CD8-positive, alpha-beta T cell (primary cell): ENCODE measurements at places on chromosomes 16 and 17. TPM values are rescaled to one million over a fixed set of nuclear protein-coding genes. Genes with fewer than 3 reads are reported as not detected.

DNA sequence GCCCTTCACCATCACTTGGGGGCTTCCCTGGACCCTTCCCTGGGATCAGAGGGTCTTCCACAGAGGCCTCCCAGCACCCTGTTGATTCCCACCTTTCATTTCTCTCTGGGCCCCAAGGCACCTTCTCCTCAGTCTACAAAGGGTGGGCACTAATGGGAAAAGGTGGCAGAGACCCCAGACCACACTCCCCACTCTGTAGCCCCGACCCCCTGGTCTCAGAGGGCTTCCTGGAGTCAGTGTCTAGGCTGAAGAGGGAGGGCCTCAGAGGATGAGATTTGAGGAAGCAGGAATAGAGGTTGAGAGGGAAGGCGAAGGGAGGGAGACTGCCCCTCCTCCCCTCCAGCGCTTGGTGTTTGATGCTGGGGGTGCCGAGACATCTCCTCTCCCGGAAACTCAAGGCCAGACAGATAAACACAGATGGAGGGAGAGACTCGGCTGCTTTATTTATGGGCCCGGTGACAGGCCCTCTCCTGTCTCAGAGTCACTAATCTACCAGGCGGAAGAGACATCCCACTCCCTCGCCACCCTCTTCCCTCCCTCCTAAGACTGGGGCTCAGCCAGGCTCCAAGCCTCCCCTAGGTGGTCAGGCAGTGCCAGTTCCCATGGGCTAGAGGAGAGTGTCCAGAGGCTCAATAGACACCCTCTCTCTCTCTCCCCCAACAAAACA lies 18.5 kb upstream of the SP2 start:
- DNase-seq: no peak

DNA sequence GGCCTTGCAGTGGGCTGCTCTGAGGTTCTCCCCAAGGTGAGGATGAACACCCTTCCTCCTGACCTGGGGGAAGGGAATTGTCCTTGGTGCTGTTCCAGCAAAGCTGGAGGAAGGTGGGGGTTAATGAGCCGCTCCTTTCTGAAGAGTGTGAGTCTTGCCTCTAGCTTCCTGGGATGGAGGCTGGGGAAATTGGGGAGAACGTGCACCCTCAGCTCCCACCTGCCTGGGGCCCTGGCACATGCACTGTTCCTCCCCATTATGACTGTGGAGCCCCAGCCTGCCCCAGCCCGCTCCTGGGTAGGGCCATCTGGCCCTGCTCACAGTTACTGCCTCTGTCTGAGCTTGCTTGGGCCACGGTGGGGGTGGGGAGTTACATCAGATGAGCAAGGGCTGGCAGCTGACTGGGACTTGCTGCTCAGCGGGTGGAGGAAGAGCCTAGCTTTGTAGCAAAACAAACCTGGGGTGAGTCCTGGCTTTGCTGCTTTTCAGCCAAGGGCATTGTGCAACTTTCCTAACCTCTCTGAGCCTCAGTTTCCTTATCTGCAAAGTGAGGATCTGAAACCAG lies 11.1 kb downstream of the TNS4 start:
- DNase-seq: no peak

GRCh38 chr16:65975049-65975708 lies 391.3 kb upstream of the CDH5 start:
- DNase-seq: no peak

DNA sequence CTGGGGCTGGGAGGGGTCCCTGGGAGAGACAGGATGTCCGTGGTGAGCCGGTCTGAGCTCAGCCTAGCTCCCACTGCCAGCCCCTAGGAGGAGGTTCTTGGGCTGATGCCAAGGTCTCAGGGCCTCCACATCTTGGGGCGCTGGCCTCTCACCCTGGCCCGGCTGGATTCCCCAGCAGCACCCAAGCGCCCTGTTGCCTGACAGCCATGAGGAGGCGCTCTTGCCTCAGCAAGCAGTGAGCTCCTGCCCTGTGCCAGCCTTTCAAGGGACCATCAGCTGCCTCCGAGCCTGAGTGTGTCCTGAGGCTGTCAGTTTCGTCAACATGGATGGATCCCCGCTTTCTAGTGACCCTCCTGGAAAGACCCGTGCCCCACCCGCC lies 234.9 kb upstream of the CIBAR2 start:
- no peak for DNase-seq

DNA sequence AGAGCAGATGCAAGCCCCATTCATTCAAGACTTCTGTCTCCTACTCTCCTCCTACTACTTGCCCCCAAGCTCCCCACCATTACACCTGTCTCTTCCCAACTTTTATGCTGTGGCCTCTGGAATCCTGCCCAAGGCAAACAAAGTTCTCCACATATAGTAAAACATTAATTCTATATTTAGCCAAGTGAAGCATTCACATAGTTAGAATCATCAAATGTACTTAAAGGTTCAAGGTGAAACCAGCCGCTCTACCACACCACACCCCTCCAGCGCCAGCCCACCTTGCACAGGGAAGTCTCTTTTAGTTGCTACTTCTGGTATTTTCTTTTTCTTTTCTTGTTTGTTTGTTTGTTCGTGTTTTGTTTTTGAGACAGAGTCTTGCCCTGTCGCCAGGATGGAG lies 25.4 kb upstream of the GUCY2D start:
- no peak for DNase-seq

DNA sequence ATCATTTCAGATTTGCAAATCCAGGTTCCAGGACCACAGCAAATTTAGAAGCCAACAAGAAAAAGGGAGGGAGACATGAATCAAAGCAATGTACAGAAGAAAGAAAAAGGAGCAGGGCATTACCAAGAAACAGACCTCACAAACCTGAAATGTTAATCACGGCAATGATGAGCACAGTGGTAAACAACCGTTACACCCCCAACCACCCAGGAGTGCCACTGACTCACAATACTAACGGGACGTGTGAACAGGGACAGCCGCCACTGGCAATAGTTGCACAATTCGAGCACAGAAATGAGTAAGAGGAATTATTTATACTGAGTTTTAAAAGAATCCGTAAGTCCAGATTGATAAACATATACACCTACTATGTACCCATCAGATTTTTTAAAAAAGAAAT lies 13.8 kb downstream of the USP22 start:
- DNase-seq: no peak

DNA sequence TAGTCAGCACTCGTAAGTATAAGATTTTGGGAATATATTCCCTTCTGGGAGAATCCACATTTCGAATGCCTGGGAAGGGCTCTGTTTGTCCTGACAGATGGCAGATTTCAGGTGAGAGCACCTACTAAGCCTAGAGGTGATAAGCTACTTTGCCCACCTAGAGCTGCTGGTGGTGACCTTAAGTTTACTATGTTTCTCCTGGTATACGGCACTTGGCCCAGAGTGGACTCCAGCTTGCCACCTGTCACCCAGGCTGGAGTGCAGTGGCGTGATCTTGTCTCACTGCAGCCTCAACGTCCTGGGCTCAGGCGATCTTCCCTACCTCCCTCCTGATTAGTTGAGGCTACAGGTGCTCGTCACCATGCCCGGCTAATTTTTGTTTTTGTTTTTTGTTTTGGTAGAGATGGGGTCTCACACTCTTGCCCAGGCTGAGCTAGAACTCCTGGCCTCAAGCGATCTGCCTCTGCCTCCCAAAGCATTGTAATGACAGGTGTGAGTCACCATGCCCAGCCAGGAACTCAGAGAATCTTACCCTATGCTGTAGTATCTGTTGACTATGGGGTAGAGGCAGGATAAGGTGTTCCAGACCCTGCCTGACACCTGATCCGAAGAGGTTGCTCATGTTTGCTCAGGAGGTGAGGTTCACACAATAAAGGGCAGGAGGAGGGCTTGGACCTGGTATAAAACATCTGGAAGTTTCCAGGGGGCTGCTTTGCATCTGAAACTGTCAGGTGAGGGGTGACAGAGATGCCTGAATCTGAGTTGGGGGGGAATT lies at the start of gene ZG16:
Gene ZG16, plus strand, starts transcription at position 681 of the 775 bp plus-strand sequence. CDS start 1,011 bp downstream, outside the sequence.
- no peak for DNase-seq

GRCh38 chr17:81478119-81478518 lies 34.5 kb downstream of the ACTG1 start:
- DNase-seq: no peak

DNA sequence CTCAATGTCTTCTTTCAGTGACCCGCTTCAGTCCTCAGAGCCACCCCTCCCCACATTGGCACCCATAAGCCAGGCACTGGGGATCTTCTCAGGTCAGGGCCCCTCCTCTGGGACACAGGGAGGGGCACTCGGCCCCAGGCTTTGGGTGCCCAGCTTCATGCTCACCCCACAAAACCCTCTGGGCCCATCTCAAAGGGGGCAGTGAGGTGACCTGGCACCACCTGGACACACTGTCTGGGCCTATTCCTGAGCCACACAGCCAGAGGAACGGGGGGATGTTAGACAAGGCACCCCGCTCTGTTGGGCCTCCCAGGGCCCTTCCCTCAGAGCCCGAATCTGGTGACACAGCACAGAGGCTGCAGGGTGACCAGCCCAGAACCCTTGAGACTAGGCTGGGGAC lies 36.1 kb downstream of the TNFRSF13B start:
- no peak for DNase-seq

- no peak for DNase-seq
These were observed 32.4 kb upstream of the IRX3 start for GRCh38 chr16:54318941-54319340.

DNA sequence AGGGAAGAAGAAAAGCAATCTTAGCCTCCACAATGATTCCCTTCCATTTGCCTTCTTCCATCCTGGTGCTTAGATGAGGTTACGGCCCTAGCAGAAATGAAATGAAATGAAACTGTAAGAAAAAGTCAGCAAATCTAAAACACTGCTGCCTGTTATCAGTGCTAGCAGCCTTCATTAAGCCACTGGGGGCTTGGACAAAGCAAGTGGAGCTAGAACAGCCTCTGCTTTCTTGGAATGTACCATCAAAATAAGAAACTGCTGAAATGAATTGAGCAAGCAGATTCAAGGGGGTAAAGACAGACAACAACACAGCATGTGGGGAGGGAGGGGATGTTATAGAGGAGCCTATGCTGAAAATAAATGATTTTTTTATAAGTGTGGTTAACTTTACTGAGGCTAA lies 5.1 kb downstream of the ANKFN1 start:
- DNase-seq: no peak

GRCh38 chr16:84177741-84178073 lies 9.2 kb downstream of the TAF1C start:
- no peak for DNase-seq

GRCh38 chr17:65660947-65661346 lies 99.5 kb upstream of the AXIN2 start:
- no peak for DNase-seq

- no peak for DNase-seq
These were observed 56.0 kb upstream of the NACA2 start for GRCh38 chr17:61647047-61647446.

GRCh38 chr17:76538941-76539570 lies 788 bp upstream of the PRCD start:
- no peak for DNase-seq

DNA sequence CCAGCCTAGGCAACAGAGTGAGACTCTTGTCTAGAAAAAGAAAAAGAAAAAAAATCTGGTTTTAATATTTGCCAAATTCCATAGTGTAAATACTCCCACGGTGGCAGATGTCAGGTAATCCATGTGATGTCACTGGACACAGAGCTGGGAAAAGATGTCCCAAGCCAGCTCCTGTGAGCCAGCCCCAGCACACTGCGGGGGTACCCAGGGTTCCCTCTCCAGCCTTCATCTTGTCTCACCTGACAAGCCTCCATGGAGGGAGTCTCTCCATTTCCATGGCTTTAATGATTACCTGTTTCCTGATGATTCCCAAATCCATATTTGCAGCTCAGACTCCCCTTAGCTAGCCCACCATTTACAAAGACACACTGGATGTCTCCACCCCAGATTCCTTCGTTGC lies 4.6 kb downstream of the CD300LB start:
- DNase-seq: no peak

- no peak for DNase-seq
These were observed 43.9 kb upstream of the ABCA3 start for GRCh38 chr16:2384426-2384825.

DNA sequence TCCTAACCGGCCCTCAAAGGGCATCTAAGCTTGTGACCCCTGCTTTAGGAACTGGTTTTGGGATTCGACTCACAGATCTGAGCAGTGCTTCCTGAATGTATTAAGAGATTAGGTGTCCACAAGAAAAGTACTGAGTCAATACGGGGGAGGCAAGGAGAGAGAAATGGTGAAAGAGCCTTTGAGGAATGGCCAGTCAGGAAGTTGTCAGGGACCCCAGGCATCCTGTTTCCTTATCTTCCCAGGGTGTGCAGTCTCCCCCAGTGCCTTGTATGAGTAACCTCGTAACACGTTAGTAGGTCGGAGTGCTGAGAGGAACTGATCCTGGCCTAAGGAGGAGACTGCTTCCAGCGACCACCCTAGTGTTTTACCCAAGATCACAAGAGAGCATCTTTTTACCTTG lies 16.4 kb upstream of the TMED6 start:
- DNase-seq: no peak

- DNase-seq: no peak
These were observed 16.5 kb upstream of the MEAK7 start for GRCh38 chr16:84520725-84521496.

DNA sequence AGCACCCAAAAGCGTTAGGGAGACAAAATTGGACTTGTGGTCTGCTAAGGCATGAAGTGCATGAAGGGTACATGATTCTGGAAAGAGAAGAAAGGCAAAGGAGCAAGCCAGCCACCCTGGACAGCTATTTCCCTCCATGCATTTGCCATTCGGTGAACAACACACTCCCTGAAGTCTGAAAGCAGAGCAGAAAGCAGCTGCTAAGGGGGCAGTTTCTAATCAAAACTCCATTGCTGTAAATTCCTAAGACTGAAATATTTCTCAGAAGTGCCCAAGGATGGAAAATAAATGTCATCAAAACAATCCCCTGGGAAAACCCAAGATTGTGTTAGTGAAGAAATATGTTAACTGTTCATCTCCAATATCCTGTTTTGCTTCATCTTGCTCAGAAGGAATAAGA lies 44.3 kb downstream of the PMP22 start:
- DNase-seq: no peak

- DNase-seq: no peak
These were observed 51.5 kb downstream of the NTN1 start for GRCh38 chr17:9072696-9073339.

DNA sequence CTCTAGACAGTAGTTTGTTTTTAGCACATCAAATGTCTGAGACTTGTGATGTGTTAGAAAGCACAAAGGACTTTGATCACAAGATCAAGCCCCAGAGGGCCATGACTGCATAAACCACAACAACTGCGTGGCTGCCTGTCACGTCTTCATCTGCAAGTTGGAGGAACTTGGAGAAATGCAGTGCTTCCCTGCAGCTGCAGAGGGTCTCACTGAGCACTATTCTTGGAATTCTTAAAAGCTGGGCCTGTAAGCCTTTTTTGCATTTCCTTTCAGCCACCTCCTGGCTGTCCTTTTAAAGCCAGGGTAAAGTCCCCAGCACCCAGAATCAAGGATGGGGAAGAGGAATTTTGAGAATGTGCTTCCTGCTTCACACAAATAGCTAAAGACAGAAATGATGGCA lies 431.3 kb downstream of the MAF start:
- DNase-seq: peak; percentile 21

Gene IL21R
- total RNA-seq: 121 TPM

Gene USP22
- total RNA-seq: 190 TPM

Gene MYH3
- 2.5 TPM for total RNA-seq

Gene TBL3
- 16.6 TPM for total RNA-seq

Gene CTF1
- not detected for total RNA-seq

Gene ITGB4
- 2.3 TPM for total RNA-seq

Gene ZNF263
- total RNA-seq: 49.0 TPM
